ENCODE measurements at places on chromosomes 6 and 20. TPM values are rescaled to one million over a fixed set of nuclear protein-coding genes. Genes with fewer than 3 reads are reported as not detected.
A peak's percentile ranks its signal among the peaks of the same experiment; 100 is the strongest.

DNA sequence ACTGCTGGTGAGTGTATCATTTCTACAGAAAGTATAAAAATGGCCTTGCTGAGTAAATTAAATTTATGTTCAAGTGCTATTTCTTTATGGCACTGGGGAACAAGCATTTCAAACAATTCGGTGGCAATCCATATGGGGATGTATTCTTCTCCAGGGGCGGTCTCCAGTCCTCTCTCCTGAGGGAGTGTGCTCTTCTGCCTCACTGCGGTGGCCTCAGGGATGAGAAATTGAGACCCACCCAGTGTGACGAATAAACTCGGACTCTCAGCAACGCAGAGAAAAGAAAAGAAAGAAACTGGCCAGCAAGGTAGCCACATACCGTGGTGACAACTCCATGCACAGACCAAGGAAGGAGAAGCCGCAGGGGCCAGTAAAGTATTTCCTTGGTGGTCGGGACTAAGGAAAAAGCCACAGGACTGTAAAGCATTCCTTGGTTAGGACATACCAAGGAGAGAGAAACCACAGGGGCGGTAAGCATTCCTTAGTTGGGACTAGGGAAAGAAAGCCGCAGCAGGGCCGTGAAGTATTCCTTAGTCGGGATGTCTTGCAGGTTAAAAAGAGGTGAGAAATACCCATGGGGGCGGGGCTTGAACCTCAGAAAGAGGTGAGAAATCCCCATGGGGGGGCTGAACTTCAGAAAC, 13.6 kb upstream of the GOPC start:
- DNase-seq = no peak

GRCh38 chr20:46974669-46975434, 80.2 kb downstream of the EYA2 start:
- DNase-seq = peak; percentile 15

- no peak for DNase-seq
Measured at GRCh38 chr6:148739822-148740128, 7.1 kb upstream of the UST start.

DNA sequence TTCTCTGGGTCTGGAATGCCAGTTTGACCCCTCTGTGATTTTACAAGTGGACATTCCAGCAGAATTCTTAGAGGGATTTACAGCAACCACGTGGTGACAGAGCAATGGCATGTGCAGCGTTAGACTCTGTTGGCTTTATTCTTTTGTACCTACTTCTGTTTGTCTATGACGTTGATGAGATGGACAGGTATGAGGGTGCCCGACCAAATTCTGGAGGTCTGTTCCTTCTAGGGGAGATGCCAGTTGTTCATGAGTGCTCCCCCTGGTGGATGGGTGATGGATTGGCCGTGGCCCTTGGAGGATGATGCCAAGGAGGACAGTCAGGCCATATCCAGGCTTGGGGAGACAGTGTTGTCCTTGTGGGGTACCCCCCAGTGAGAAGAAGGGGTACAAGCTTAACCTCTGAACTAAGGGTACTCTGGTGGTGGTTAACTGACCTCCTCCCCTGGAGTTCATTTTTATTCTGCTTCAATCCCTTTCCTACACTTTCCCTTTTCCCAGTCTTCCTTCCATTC, 198.6 kb downstream of the DTNBP1 start:
- peak; percentile 53 for DNase-seq

GRCh38 chr20:64136004-64136710, 28.1 kb upstream of the MYT1 start:
- no peak for DNase-seq

DNA sequence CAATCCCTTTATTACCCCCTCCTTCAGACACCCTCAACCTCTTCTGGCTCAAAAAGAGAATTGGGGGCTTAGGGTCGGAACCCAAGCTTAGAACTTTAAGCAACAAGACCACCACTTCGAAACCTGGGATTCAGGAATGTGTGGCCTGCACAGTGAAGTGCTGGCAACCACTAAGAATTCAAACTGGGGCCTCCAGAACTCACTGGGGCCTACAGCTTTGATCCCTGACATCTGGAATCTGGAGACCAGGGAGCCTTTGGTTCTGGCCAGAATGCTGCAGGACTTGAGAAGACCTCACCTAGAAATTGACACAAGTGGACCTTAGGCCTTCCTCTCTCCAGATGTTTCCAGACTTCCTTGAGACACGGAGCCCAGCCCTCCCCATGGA, 2.2 kb downstream of the TNF start:
- no peak for DNase-seq

GRCh38 chr20:62266851-62267250, 28.5 kb downstream of the OSBPL2 start:
- no peak for DNase-seq

DNA sequence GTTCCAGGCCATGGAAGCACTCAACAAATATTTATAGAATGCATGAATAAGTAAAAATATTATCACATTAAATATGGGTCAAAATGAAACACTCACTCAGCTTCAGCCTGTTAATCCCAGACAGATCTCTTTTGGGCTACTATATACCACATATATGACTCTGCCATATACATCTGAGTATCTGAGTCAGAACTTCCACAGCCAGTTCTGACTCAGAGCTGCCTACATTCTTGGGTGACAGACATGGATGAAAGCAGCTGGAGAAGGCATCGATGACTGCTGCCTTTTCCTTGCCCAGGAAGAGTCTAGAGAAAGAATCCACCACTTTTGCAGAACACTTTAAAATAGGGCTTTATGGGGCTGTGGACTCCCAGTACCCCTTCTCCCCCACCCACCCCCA, 11.5 kb upstream of the PDYN start:
- DNase-seq = no peak

DNA sequence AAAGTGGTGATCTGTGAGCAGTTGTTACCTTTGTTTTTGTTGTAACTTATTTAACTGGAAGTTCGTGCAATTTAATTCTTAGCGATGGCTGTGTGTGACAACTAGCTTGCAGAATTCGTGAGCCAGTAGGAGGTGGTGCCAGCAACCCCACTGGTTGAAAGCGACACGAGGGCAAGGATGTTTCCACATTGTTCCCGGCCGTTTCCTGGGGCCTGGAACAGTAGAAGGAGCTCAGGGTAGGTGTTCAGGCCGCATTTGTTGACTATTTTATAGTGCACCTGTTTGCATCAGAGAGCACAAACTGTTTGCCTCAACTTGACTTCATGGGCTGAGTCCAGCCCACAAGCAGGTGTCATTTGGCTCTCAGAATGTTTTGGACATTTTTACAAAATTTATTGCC, 112.1 kb upstream of the PTPN1 start:
- DNase-seq = no peak

DNA sequence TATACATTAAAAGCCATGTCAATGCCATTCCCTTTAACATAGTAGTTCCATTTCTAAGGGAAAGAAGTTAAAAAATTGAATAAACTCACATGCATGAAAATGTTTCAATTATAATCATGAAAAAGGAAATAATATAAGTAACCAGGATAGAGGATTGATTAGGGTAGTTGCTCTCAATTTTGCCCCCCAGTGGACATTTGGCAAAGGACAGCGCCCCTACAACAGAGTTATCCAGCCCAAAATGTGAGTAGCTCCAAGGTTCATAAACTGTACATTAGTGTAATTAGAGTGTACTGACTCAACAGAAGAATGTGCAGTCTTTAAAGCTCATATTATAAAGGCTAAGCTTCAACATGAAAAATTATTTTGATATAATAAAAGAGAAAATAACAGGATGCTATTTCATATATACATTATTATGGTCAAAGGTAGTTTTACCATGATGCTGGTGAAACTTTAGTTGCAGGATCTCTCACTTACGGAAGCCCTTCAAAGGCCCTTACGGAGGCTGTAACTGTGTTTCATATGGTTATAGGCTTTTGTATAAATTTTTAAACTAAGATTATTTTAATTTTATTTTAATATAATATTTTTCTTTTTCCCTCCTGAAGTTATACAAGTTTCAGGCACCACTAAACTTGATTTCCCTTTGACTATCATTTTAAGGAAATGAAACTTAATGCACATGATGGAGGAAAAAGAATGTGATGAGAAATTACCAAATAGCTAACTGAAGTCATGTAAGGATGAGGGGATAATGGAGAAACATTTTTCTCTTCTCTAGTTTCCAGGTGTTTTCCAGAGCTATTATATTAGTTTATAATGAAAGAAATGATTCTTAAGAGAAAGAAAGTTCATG, 403.6 kb downstream of the PLCB1 start:
- DNase-seq = no peak

DNA sequence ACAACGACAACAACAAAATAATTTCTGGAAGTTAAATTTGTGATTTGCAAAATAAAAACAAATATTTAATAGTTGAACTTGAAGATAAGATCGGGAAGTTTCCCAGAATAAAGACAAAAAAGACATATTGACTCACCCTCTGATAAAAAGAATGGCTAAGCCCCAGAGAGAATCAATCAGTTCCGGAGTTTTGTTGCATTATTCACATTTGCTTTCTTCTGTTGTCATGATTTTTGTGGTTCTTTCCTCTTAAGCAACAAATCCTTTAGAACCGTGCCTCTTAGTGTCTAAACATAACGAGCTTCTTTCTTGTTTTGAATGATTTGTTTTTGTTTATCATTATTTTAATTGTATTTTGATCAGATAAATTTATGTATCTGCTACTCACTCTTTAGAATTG, 337.7 kb upstream of the PRND start:
- DNase-seq = no peak

GRCh38 chr6:147467886-147468285, 40.6 kb upstream of the SAMD5 start:
- DNase-seq = no peak

DNA sequence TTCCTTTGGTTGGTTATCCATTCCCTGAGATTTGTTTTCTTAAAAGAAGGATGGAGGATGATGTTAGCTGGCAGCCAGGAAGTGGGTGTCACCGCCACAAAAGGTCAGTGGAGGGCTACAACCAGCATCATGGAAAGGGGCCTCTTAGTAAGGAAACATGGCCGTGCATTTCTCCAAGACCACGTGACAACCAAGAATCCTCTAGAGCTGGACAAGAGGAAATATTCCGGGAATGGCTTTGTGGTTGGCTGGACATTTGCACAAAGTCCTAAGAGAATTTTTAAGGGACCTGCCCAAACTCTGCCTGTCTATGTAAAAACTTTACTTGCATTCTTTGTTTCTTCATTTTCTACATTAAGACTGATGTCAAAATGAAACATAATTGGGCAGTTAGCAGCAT, 399.9 kb upstream of the MARCKS start:
- DNase-seq = no peak

GRCh38 chr6:6892744-6893583, 214.8 kb upstream of the RREB1 start:
- DNase-seq = no peak

DNA sequence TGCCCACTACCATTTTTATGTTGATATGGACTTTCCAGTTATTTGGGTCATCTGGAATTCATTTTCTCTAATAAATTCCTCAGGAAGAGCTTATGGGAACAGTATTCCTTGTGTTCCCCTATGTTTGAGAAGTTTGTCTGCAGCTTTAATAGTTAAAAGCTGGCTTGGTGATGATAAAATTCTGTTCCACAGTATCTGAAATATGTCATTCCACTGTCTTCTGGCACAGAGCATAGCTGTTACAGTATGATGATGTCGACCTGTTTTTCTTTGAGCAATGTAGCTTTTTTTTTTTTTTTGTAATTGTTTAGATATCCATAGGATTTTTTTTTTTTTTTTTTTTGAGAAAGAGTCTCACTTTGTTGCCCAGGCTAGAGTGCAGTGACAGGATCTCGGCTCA, 43.2 kb downstream of the NCOA3 start:
- no peak for DNase-seq

GRCh38 chr6:33272275-33273128, 627 bp downstream of the RPS18 start:
- DNase-seq = peak; percentile 25

- DNase-seq = no peak
Measured at GRCh38 chr6:163490826-163491577, 76.5 kb downstream of the QKI start.

GRCh38 chr6:116997496-116997895, 120.5 kb downstream of the RFX6 start:
- DNase-seq = no peak

- DNase-seq = no peak
Measured at GRCh38 chr6:79468587-79468986, 68.6 kb downstream of the LCA5 start.

GRCh38 chr6:168875811-168876576, 377.7 kb downstream of the THBS2 start:
- DNase-seq = no peak

DNA sequence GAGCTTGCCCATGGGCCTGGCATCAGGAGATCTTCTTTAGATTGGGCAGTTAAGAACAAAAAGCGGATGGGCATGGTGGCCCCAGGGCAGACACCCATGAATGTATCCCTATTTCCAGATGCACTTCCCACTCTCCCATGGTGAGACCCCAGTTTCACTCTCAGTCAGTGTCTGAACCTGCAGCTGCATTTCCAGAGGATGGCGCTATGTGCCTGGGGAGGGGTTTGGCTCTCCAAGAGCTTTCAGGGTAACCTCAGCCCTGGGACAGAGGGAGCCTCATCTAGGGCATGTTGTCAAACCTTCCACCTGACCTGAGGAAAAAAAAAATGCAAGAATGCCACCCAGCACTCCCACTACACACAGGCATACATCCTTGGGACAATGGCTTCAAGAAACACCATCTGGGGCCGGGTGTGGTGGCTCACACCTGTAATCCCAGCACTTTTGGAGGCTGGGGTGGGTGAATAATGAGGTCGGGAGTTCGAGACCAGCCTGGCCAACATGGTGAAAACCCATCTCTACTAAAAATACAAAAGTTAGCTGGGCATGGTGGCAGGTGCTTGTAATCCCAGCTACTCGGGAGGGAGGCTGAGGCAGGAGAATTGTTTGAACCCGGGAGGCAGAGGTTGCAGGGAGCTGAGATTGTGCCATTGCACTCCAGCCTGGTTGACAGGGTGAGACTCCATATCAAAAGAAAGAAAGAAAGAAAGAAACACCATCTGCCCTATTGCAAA, 1.9 kb downstream of the CST9L start:
- DNase-seq = no peak

FLRT3 gene
- not detected for polyA plus RNA-seq

FNDC11 gene
- 1.5 TPM for polyA plus RNA-seq

HSPA1L gene
- 1.1 TPM for polyA plus RNA-seq
